ENCODE measurements at places on chromosomes 12 and 14. TPM values are rescaled to one million over a fixed set of nuclear protein-coding genes. Genes with fewer than 3 reads are reported as not detected.

DNA sequence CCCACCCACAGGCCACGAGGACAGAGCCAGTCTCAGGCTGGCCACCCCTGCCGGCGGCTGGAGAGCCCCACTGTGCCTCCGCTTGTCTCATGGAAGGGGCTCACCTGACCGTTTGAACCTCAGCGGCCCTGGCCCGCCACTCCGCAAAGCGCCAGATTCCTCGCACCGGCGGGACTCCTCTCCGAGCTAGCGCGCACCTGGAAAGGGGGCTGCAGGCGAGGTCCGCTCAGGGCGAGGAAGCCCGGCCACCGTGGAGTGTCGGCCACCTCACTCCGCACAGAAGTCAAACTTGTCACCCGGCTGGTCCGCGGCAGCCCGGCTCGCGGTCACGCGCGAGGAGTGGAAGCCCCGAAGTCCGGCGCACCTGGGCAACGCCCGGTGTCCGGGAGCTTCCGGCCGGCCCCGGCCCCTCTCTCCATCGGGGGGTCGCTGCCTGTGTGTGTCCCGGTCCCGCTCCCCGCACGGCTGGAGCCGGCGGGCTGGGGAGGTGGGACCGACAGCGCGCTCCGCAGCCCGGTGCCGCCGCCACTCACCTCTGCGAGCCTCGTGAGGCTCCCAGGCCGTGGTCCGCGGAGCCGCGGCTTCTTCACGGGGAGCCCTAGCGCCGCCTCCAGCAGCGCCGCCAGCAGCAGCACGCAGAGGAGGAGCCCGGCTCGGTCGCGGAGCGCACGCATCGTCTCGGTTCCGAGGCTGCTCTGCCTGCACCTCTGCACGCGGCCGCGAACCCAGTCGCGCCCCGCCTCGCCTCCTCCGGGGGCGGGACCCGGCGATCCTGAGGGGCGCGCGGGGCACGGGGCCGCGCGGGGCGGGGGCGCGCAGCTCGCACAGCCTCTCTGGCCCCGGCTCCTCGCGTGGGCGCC, at the start of gene ISM2:
Gene ISM2, minus strand, starts transcription at position 697 of the 860 bp plus-strand sequence. Its CDS starts 23 bp downstream, at position 674.
- peaks cover 4% of the 10 kb centered on the region for H3K36me3 ChIP-seq
- H3K27ac ChIP-seq = no peak within 1 kb of the TSS
- peak within 1 kb of the TSS; percentile 82 for H3K4me3 ChIP-seq
- peaks cover 3% of the 10 kb centered on the region for H3K4me1 ChIP-seq
- H3K27me3 ChIP-seq = peaks cover 3% of the 10 kb centered on the region

DNA sequence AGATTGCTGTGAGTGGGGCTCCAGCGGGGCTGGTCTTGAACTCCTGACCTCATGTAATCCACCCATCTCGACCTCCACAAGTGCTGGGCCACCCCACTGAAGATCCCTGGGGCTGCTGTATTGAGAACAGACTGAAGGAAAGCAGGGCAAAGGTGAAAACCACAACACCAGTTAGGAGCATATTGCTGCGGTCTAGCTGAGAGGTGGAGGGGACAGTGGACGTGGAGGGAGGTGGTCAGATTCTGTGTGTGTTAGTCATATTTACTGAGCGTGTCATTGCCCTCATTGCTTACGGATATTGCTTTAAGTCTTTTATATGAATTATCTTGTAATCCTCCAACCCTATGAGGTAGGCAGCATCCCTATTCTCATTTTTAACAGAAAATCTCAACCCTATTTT, 69.0 kb upstream of the OVCH1 start:
- no peak overlapping the region for H3K4me3 ChIP-seq
- H3K4me1 ChIP-seq = no peaks in the 10 kb centered on the region
- DNase-seq = no peak

The GPR84 gene
- total RNA-seq = 0.41 TPM

The JDP2 gene
- 5.1 TPM for total RNA-seq

GRCh38 chr12:121196902-121197301, 13.0 kb upstream of the P2RX4 start:
- no peak for DNase-seq
- H3K27me3 ChIP-seq = no peaks in the 10 kb centered on the region
- H3K4me1 ChIP-seq = peaks cover 4% of the 10 kb centered on the region
- peak overlapping the region; percentile 84 for H3K27ac ChIP-seq
- no peaks in the 10 kb centered on the region for H3K36me3 ChIP-seq

- no peak overlapping the region for H3K27ac ChIP-seq
- H3K4me1 ChIP-seq = peaks cover 19% of the 10 kb centered on the region
- H3K36me3 ChIP-seq = no peaks in the 10 kb centered on the region
- H3K27me3 ChIP-seq = peaks cover 7% of the 10 kb centered on the region
- no peak for DNase-seq
Measured at GRCh38 chr14:68669603-68670358, 123.1 kb downstream of the ZFP36L1 start.

The NGB gene
- total RNA-seq = not detected

DNA sequence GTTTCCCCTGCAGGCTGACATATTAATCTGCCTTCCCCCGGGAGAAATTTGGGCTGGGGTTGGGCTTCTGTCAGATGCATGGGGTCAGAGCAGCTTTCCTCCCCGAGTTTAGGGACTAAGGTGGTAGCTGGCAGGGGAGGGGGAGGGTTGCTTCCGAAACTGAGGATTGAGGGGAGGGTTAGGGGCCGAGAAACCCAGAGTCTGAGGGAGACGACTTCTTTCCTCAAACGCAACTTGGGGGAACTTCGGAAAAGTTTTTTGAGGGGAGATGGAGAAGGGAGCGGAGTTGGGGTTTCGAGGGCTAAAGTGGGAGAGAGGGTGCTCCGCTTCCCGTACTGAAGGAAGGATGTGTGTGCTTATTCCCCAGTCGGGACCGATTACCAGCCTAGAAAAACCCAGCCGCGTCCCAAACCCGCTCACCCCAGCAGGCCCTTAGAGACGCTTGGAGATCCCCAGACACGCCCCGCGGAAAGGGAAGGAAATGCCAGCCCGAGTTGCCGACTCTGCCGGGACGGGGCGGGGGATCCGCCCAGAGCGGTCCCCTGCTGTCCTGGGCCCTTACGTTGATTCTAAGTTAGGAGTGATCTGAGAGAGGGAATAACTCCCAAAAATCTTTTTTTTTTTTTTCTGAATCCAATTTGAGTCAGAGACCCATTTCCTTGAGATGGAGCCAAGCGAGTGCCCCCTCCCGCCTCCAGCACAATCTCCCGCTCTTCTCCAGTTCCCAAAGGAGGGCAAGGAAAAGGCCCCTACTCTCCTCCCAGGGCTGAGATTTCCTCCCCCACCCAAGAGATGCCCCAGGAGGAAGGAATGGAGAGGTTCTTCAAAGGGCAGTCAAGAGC, 61.9 kb downstream of the SMUG1 start:
- DNase-seq = peak; percentile 32
- H3K4me3 ChIP-seq = no peak overlapping the region
- peaks cover 21% of the 10 kb centered on the region for H3K27me3 ChIP-seq

The CD4 gene
- 4.7 TPM for total RNA-seq

DNA sequence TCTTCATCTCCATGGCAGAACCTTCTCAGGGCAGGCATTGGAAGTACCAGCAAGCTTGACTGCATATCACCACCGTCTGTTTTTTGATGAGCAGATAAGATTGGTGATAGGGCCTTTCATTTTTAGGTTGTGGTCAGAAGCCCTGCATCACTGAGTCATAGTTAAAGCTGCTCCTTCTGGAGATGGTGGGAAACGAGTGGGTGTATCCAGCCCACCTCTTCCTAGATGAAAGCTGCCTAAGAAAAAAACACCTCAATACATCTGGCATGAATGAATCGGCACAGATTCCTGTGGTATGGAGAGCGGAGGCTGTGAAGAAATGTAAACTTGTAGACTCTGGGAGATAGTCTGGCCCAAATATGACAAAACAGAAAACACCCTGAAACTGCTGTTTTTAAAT, 248.7 kb upstream of the EGLN3 start:
- H3K4me3 ChIP-seq = no peak overlapping the region
- no peak for DNase-seq
- no peaks in the 10 kb centered on the region for H3K36me3 ChIP-seq
- peaks cover 17% of the 10 kb centered on the region for H3K4me1 ChIP-seq

DNA sequence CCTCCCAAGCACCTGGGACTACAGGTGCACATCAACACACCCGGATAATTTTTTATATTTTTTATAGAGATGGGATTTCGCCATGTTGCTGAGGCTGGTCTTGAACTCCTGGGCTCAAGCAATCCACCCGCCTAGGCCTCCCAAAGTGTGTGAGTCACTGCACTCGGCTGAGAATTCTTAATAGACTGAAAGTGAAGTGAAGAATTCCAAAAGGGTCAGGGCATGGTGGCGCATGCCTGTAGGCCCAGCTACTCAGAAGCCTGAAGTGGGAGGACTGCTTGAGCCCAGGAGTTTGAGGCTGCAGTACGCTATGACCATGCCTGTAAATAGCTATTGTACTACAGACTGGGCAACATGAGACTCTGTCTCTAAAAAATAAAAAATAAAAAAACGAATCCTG, 43.7 kb downstream of the TCHP start:
- peaks cover 3% of the 10 kb centered on the region for H3K27me3 ChIP-seq
- no peak overlapping the region for H3K27ac ChIP-seq
- H3K4me3 ChIP-seq = no peak overlapping the region
- H3K4me1 ChIP-seq = peaks cover 44% of the 10 kb centered on the region

The SLC25A21 gene
- 1.2 TPM for total RNA-seq

DNA sequence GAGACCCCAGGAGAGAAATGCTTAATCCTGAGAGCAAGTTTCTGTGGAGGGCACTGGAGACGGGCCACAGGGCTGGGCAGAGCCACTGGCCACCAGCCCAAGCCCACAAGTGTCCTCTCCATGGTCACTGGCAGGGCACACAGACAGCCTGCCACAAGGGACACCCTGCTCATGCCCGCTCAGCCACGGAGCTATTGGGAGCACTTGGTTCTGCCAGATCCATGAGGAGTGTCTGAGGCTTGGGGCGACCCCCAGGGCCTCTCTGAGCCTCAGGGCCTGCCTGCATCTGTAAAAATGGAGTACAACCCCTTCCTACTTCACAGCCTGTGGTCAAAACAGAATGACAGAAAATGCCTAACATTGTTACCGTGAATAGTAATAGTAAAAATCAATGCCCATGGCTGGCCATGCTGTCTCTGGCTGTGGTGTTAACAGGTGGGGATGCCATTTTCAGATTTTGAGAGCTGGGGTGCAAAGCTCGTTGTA, 3.2 kb downstream of the PGF start:
- H3K27ac ChIP-seq = no peak overlapping the region
- no peak overlapping the region for H3K4me3 ChIP-seq
- H3K27me3 ChIP-seq = peaks cover 12% of the 10 kb centered on the region
- H3K4me1 ChIP-seq = peaks cover 3% of the 10 kb centered on the region
- no peak for DNase-seq
- peaks cover 8% of the 10 kb centered on the region for H3K36me3 ChIP-seq

The MFAP5 gene
- 0.31 TPM for total RNA-seq

The PTPRB gene
- 162 TPM for total RNA-seq

The FUT8 gene
- 65.4 TPM for total RNA-seq

The NKX2-1 gene
- not detected for total RNA-seq

The B3GNT4 gene
- 0.38 TPM for total RNA-seq

The KRT75 gene
- total RNA-seq = not detected

DNA sequence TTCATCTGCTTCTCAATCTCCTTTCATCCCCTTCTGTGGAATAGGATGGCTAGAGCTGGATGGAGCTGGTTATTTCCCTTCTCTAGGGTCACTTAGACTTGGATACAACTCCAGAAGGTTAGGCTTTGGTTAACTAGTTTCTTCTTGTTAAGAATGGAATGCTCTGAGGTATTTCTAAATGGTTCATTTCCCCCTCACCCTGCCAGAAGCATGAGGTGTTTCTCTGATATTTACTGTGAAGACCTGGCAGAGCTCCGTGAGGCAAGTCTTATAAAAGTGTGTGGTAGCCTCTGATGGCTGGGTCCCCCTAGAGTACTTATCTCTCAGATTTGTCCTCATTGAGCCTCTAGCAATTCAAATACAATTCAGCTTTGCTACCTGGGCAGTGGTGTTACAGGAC, 207.9 kb downstream of the SLC16A7 start:
- no peak overlapping the region for H3K4me3 ChIP-seq
- H3K36me3 ChIP-seq = no peaks in the 10 kb centered on the region
- H3K27ac ChIP-seq = no peak overlapping the region
- DNase-seq = no peak
- H3K27me3 ChIP-seq = peaks cover 2% of the 10 kb centered on the region
- no peaks in the 10 kb centered on the region for H3K4me1 ChIP-seq

DNA sequence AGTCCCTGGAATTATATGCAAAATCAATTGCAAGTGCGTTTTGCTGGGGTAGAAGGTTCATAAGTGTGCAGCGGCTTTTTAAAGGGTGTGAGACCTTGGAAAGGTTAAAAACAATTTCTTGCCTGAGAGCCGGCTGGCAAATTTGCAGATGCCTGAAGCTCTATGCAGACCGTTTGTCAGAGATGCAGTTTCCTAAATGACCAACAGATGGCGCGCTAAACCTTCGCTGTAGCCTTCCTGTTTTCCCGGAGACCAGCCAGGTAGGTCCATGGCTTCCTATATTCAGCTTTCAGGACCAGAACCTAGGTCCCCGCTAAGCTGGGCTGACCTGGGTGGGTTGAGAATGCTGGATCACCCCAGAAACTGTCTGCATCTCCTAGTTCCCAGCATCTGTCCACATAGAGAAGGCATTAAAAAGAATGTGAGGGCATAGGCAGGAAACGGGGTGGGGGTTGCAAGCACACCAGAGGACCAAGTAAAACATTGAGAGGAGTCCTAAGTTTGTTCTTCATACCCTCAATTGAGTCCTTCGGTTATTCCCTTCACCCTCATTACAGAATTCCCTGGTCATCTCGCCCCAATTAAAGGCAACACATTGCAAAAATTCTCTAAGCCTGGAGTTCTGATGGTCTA, 5.7 kb upstream of the NOS1 start:
- H3K4me3 ChIP-seq = no peak overlapping the region
- DNase-seq = peak; percentile 89
- peaks cover 21% of the 10 kb centered on the region for H3K4me1 ChIP-seq
- H3K27ac ChIP-seq = no peak overlapping the region
- no peaks in the 10 kb centered on the region for H3K36me3 ChIP-seq

The EXOC3L4 gene
- not detected for total RNA-seq

GRCh38 chr12:65618588-65618987, 205.7 kb upstream of the HMGA2 start:
- H3K36me3 ChIP-seq = no peaks in the 10 kb centered on the region
- DNase-seq = no peak
- H3K27me3 ChIP-seq = no peaks in the 10 kb centered on the region
- no peak overlapping the region for H3K27ac ChIP-seq
- H3K4me3 ChIP-seq = no peak overlapping the region

- H3K27ac ChIP-seq = no peak overlapping the region
- no peak for DNase-seq
- H3K27me3 ChIP-seq = peaks cover 2% of the 10 kb centered on the region
- no peaks in the 10 kb centered on the region for H3K4me1 ChIP-seq
- no peaks in the 10 kb centered on the region for H3K36me3 ChIP-seq
- H3K4me3 ChIP-seq = no peak overlapping the region
Measured at GRCh38 chr14:23933742-23934128, 19.8 kb upstream of the DHRS4 start.

DNA sequence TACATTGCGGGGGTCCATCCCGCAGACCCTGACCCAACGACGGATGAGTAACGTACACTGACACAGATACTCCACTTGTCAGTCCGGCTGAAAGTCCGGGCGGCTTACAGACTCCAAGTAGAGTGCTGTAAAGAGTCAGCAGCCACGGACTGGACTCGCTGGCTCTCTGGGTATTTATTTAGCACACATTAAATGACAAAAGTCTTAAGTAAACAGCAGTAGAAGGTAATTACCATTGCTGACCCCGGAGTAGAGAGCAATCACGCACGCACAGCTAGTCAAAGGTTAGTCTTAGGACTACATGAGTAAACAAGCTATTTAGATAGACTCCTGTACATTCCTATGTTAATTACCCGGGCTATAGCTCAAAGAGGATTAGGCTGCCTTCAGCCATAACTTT, 780.9 kb downstream of the RPS29 start:
- H3K27me3 ChIP-seq = peaks cover 1% of the 10 kb centered on the region
- H3K4me1 ChIP-seq = no peaks in the 10 kb centered on the region
- H3K4me3 ChIP-seq = no peak overlapping the region
- no peaks in the 10 kb centered on the region for H3K36me3 ChIP-seq

All from endothelial cell (in vitro differentiated cells).